ENCODE measurements at places on chromosomes 5 and 9.

- DNase-seq, result no peak
Observed at GRCh38 chr5:65015767-65016166, 247.0 kb downstream of the CWC27 start.

DNA sequence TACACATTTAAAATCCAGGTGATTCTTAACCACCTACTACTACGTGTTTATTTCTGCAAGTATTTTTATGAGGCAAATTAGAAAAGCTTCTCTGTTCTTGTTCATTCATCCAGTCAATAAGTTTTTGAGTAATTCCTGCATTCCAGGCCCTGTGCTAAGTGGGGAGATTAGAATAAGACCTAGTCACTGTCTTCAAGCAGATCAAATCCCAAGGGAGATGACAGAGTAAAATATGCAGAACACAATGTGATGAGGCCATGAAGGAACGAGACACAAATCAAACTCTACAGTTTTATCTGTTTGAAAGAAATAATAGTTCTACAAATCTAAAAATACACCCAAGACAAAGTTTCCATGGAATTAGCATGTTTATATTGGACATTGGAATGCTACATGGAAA, 158.8 kb downstream of the CEP120 start:
- DNase-seq, result no peak

DNA sequence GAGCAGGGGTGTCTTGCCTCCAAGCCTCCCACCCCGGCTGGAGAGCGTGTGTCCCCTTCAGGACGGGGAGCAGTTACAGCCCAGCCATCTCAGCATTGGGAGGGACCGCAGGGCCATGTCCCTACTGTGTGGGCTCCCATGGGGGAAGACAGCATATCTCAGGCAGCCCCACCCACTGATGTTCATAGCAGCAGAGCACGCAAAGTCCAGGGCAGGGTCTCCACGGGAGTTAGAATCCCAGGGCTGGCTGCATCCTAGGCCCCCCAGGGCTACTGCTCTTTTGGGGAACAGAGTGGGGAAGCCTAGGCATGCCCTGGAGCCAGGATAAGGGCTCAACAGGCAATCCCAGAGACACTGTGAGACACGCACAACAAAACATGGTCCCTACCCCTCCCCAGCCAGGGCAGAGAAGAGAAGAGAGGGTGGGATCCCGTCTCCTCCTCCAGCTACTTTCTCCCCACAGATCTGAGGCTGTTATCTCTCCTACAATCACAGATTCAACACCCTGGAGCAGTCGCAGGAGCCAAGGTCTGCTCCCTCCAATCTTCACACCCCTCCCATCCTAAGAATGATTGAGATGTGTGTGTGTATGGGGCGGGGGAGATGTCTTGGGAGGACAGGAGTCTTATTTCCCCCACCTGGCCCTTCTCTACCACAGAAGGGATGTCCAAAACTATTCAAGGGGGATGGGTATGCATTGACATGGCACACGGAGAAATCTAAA, 3.4 kb downstream of the CNTFR start:
- DNase-seq, result no peak

DNA sequence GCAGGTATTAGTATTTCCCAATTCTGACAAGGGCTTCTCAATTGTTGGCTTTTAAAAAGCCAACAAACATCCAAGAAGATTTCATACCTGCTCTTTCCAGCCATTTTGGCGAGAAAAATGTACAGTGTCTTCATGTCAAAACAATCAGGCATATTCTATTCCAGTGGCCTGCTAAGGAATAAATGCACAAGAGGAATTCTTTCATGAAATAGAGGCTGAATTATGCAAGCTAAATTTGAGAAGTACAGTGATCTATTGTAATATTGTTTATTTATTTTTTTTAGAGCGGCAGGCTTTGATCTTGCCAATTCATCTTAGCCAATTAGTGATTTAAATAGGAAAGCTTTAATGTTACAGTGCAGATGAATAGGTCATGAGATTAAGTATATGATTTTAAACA, 49.3 kb downstream of the NLN start:
- DNase-seq, result no peak

DNA sequence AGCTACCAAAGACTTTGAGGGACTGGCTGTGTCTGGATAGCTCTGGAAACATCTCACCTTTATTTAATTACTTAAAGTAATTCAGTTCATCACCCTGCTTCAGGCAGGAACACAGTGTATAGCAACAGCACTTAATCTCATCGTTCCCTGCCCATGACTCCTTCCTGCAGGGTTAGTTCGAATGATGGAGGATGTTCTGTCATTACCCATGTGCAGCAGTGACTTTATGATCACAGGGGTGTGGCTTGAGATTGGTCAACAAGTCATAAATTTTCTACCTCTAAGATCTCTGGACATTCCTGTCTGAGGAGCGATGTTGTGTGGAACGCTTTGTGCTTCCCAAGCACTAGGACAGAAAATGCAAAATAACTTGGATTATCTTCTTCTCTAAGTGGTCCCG, 37.1 kb upstream of the PRUNE2 start:
- DNase-seq, result no peak

DNA sequence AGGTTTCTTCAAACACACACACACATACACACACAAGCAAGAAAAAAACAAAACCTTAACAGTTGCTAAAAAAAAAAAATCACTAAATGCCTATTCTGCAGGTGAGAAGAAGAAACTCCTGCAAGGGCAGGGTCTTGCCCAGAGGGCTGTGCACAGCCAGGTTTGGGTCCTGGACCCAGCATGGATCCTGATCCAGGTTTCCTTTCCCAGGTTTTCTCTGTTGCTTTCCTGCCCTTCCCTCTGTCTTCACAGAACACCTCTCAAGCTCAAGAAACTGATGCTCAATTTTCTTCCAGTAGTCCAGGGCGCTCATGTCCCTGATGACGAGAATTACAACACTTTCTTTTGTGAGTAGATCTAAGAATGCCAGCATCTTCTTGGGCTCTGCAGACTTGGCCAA, 136.6 kb downstream of the PAX5 start:
- no peak for DNase-seq

DNA sequence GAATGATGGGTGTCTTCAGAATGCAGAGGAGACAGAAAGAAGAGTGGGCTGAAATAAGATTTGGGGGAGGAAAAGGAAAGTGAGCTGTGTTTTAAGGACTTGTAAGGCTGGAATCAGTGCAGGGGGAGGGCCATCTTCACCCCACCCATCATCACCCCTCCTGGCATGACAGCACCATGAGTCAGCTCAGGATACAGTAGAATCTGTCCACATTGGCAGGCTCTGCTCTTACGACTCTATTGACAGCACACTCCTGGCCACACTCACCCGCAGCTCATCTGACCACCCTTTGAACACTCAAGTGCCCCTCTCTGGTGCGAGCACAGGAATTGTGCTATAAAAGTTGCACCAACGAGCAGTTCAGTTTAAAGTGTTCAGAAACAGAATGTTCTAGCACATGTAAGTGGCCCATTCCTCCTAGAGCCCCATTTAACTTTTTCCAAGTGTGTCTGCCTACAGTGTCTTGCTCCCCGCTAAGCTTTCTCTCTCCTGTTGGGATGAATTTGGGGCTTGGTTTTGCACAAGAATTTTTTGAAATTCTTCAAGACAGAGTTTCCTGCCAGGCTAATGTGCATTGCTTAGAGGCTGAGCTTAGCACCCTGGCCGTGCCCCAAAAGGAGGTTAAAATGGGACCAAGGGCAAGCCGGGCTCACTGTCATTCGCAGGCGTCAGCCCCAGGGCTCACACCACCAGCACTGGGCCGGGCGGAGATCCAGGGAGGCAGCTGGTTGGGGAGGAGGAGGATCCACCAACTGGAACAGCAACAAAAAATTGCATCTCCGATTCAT, 12.0 kb downstream of the ADRA1B start:
- no peak for DNase-seq

GRCh38 chr5:99621772-99622681, 693.2 kb upstream of the CHD1 start:
- no peak for DNase-seq

GRCh38 chr5:142366007-142366406, 41.2 kb upstream of the SPRY4 start:
- DNase-seq, result no peak

DNA sequence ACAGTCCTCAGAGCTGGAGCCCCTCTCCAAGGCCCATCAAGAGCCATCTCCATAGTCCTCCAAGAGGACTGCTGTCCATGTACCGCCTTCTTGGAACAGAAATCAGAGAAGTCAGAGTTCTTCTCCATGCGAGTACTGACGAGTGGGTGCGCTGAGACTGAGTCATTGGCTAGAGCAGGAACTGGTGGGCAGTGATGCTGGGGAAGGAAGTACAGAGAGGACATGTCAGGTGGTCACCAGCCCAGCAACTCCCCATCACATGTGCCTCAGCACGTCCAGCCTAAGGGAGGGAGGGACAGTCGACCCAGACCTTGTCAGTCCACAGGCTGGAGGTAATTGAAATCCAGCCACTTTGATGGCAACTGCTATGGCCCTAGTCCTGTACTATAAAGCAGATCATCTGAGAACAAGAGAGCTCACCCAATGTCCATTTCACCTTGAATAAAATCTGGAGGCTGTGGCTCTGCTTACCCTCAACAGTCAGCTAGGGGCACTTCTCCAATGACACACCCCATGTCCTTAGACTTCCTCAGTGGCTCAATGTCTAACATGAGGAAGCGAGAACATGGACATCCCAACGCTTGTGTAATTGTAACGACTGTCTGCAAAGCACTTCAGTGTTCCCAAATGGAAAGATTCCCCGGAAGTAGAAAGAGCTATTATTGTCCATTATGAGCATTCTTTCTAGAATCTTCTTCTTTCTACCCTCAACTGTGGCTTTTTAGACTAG, 15.0 kb upstream of the FBP1 start:
- no peak for DNase-seq

DNA sequence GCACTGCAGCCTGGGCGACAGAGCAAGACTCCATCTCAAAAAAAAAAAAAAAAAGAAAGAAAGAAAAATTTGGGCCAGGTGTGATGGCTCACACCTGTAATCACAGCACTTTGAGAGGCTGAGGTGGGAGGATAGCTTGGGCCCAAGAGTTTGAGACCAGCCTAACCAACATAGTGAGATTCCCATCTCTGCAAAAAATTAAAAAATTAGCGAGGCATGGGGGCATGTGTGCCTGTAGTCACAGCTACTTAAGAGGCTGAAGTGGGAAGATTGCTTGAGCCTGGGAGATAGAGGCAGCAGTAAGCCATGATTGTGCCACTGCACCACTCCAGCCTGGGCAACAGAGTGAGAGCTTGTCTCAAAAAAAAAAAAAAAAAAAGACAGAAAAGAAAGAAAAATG, 2.9 kb upstream of the SIT1 start:
- DNase-seq, result no peak

- DNase-seq, result no peak
Observed at GRCh38 chr5:22611327-22611726, 241.8 kb downstream of the CDH12 start.

DNA sequence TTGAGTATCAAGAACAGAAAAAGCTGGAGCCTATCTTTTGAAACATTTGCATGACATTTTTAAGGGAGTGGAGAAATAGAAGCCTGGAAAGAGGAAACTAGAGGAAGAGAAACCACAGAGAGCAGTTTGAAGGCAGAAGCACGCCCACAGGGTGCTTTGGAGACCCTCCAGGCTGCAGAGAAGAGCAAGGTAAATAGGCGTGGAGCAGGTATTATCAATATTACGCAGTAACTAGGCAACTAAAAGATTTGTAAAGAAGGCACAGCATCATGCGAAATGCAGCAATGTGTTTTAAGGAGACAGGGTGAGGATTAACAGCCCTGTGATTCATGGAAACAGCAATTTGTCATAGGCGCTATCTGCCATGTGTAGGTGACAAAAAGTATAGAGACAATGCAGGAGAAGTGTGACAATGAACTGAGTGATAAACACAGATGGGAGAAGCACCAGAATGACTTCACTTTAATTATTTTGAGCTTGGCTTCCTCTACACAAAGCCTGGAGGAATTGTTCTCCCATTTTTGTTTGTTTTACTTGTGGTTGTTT, 281.2 kb downstream of the BRINP1 start:
- DNase-seq, result no peak

- peak; percentile 95 for DNase-seq
Observed at GRCh38 chr9:96417051-96417586, 1.1 kb downstream of the ZNF367 start.

DNA sequence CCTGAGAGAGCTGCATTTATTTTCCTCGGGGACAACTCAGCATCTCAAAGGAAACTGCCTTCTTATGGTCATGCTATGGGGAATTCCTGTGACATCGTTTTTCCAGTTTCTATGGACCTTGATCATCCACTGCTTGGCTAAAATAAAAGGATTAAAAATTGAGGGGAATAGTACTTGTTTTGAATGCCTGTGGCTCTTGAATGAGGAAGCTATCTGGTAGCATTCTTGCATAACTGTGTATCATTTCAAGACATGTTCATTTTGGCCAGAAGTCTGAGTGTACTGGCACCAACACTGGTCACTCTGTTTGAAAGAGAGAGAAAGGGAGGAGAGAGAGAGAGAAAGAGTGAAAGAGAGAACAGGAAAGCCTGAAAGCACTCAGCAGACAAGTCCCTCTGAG, 116.7 kb downstream of the DOCK2 start:
- DNase-seq, result no peak

DNA sequence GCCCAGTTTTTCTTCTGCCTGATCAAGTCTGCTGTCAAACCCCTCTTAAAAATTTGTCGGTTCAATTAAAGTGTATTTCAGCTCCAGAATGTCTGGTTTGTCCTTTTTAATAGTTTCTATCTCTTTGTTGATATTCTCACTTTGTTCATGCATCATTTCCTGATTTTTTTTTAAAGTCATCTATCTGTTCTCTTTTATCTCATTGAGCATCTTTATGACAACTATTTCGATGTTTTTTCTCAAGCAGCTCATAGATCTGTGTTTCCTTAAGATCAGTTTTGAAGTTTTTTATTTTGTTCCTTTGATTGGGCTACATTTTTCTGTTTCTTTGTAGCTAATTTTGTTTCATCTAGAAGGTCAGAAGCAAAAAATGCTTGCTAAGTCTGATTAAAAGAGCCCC, 53.7 kb downstream of the FGD3 start:
- DNase-seq, result no peak

GRCh38 chr9:136837146-136837855, 5.0 kb upstream of the AJM1 start:
- no peak for DNase-seq

Data from cerebellum (tissue), 4 donors.